ENCODE measurements at places on chromosomes 5 and 9.
A peak's percentile ranks its signal among the peaks of the same experiment; 100 is the strongest.

GRCh38 chr5:82066791-82067190 lies 95.0 kb downstream of the ATG10 start:
- no peak for DNase-seq

- DNase-seq = no peak
Measured at GRCh38 chr9:126608551-126608950, 5.2 kb upstream of the LMX1B start.

DNA sequence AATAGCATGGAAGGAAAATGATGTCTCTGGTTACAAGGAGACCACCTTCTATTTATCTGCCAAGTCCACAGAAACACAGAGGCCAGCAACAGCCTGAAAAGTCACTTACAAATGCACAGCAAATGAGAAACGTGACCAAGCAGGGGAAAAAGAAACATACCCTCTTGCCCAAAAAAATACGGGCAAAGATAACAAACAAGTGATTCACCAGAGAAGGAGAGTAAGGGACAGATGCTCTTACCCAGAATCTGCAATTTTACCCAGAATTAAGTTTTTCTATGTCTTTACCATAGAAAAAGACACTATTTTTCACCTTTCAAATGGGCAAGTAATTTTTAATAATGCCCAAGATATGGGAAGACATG lies 28.1 kb downstream of the CAMSAP1 start:
- DNase-seq = no peak

DNA sequence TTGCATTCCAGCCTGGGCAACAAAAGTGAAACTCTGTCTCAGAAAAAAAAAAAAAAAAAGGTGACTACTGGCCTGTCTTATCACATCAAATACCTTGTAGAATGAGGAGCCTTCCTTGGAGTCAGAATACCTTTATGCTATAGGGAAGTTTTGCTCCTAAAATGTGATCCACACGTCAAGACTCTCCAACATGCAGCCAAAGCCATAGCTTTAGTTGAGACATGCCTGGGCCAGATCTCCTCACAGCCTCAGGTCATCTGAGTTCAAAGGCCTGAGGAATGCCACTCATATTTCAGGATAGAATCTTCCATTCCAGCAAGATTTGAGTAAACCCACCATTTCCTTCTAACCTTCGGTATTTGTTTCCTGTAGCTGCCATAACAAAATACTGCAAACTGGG lies 13.7 kb upstream of the SOWAHA start:
- DNase-seq = no peak

DNA sequence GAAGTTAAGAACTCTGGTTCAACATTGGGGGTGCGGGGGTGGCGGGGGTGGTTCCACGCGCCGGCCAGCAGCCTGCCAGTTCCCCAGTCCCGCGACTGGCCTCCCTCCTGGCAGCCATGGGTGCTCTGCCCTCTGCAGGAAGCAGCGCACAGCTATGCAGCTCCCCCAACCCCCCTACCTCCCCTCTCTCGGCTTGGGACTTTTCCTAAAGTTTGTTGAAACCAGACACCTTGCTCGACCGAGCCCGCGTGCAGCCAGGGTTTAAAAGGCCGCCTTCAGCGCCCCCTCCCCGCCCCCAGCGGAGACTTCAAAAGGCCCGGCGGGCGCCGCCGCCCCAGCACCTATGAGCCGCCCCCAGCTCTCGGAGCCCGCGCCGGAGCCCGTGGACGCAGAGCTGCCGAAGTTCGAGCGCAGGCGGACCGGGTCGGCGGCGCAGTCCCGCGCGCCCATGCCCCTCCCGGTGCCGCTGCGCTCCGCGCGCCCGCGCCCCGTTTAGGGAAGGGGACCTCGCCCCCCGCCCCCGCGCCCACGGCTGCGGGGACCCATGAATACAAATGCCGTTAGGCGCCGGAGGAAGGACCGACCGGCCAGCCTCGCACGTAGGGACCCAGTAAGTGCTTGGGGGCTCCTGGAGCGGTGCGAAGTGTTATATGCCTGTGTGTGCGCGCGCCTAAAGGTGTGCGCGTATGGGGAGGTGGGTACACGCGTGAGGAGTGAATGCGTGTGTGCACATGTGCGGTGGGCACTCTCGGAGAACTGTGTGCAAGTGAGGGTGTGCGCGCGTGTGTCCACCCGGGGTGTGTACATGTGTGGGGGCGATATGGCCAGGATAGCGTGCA lies 1.4 kb upstream of the COL27A1 start:
- DNase-seq = no peak

- DNase-seq = no peak
Measured at GRCh38 chr5:34731435-34732232, 75.5 kb downstream of the RAI14 start.

DNA sequence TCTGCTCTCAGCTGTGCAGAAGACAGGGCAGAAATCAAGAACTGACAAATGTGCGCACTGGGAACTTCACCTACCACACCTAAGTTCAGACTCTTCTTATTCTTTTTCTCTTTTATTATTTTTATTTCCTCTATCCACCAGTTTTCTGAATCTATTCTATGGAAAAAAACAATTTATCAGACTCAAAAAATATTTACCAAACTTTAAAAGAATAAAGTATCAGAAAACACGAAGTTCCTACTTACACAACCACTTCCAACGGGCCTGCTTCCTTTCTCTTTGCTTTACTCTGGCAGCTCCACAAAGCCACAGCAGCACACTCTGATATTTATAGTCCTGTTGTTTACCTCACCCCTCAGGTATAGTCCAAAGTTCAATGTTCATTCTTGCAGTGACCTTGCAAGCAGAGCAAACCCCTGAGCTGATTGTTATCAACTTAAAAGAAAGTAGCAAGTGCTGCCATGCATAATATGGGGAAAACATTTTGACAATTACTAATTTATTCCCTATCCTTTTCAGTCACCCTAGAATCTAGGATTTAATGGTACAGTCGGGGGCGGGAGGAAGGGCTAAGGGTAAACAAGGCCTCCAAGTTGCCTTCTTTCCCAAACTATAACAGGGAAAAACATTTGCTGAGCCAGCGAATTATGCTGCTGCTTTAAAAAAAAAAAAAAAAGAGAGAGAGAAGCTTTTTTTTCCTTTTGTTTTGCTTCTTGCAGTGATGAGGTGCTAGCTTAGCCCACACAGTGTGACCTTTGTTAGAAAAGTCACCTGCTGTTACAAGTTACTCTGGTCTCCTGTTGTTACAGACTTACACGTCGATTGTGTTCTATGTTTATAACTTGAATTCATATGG lies at the start of gene SELENOP:
SELENOP (minus strand) TSS at position 302 of the 856 bp plus-strand sequence. CDS start 3,539 bp downstream, outside the sequence.
- DNase-seq = no peak

DNA sequence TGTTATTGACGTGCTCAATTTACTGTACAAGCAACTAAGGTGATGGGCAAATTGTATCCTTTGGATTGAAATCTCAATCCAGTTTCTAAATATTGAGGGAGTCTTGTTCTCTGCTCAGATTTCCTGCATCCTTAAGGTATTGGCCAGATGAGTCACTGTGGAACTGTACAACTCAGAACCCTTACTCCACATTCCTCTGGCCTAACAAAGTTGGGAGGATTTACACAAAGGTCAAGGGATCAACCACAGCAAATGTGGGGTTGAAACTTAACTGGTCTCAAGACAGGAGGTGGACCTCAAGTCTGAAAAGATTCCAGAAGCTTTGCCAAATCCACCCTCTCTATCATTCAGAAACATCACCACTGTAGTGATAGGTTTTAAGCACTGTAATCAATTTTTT lies 81.5 kb upstream of the AGXT2 start:
- no peak for DNase-seq

- DNase-seq = no peak
Measured at GRCh38 chr5:9686216-9686615, 56.1 kb upstream of the TAS2R1 start.

GRCh38 chr9:127793093-127793708 lies 7.4 kb downstream of the CDK9 start:
- DNase-seq = peak; percentile 56

DNA sequence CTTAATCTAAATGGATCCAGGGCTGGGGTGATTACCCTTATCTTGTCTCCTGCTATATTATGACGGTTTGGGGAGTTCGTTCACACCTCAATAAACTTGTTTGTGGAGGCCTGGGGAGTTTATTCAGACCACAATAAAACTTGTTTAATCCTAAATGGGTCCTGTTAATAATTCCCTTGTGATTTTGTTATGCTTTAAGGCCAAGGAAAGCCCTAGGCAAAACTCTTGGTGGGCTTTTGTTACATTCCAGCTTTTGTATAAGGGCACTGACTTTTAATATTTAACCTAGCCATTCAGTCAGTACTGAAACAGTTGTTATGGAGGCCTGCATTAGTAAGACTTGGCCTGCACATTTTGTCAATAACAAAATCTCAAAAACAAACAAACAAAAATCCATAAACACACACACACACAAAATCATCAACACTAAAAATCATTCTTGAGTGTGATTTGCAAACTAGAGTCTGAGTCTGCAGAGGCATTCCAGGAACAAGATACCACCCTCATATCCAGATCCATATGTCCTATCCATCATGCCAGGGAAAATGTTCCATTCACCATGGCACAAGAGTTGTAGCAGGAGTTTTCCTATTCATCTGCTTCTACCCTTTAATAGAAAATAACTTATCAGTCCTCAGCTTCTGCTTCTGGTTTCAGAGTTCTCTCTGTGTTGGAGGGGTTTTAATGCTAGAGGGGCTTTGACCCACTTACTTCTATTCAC lies 421.7 kb downstream of the AGTPBP1 start:
- no peak for DNase-seq

GRCh38 chr9:133957328-133957727 lies 34.8 kb downstream of the VAV2 start:
- no peak for DNase-seq

GRCh38 chr5:136279314-136279713 lies 86.0 kb downstream of the TRPC7 start:
- DNase-seq = no peak

DNA sequence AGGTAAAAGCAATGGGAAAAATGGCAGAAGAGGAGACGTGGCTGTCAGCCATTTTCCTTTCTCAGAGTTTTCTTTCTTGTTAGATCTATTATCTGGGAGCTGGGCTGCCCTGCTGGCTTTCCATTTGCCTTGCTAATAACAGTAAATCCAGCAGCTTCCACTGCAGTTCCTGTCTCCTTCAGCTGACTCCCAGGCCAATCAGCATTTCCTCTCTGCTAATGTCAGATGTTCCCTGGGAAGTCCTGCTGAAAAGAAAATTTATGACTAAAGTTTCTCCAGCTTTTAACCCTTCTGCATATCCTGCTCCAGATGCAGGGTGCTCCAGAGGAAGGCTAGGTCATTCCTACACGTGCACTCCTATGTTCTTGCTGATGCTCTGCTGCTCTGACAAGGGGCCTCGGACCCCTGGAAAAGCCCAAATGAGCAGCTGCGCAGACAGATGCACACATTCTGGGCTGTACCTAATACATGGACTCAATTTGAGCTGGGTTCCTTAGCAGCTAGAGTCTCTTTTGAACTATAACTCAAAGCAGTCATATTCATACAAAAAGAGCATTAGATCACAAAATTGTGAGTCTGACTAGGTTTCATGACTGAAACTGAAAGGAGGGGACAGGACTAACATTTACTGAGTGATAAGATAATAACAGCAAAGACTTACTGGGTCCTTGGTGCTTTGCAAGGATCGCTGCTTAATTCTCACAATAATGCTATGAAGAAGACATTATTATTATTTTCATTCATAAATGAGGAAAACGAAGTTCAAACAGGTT lies 182.2 kb downstream of the MAPKAP1 start:
- no peak for DNase-seq

DNA sequence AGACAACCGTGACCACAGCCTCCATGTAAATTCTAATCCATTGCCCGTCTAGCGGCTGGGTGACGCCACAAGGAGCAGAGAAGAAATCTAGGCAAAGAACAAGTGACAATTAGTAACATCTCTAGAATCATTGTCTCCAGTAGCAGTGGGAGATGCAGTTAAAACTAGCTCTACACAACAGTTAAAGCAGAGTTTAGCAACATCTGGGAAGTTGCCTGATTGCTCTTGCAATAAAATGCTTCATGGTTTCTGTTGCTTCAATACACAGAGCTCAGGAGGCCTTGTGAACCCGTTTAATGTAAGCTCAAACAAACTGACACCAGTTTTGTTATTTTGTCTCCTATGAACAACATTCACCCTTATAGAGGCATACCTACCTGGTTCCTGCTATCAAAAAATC lies 369.8 kb upstream of the PDE4D start:
- no peak for DNase-seq

GRCh38 chr9:109252291-109252690 lies 68.6 kb downstream of the EPB41L4B start:
- DNase-seq = no peak

- peak; percentile 80 for DNase-seq
Measured at GRCh38 chr9:136728548-136729123, 14.1 kb downstream of the LCN10 start.

DNA sequence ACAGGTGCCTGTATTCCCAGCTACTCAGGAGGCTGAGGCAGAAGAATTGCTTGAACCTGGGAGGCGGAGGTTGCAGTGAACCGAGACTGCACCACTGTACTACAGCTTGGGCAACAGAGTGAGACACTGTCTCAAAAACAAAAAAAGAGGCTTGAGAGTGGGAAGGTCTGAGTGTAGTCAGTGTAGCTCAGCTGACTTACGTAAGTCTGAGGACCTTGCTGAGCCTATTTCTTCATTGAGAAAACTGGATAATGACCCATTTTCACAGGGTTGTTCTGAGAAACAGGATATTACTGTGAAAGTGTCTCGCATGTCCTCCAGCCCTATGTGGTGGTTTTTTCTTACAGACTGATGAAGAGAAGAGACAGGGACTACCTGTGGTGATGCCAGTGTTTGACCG lies 66.7 kb downstream of the WDR41 start:
- DNase-seq = no peak

DNA sequence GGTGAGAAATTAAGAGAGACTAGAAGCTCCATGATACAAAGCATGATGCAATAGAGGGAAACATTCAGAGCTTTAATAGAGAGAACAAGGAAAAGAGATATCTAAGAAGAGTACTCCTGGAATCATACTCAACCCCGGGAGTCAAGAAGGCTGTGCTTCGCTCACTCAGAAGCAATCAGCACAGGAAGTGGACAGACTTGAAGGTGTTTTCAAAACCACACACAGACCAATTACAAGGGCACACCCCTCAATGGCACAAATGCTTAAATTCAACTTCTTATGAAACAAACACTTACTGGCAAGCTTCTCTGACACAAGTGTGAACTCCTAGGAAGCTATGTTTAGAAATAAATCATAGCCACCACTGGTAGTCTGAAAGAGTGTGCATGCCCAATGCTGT lies 462.3 kb downstream of the GABRG2 start:
- no peak for DNase-seq

DNA sequence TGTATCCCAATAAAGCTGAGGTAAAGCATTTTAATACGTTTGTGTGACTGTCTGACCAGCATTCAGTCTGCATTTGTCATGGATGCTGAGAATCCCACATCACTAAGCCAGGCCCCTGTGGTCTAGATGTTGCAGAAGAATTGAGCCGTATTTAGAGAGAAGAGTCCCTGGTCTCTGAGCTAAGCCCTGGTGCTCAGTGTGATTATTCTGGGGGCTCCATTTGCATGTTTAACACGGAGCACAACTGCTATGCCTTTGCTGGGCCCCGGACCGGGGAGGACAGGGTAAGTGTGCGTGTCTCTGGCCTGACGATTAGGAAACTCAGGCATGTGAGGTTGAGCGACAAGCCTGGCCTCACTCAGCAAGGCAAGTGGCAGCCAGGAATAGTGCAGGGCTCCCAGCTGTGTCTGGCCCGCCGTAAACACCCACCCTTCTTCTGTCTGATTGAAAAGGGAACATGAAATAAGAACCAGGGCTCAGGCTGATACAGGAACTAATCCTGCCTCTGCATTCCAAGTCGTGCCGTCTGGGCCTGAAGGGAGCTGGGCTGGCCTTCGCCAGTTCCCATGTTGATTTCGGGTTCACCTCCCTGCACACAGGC lies 22.3 kb downstream of the FAM78A start:
- DNase-seq = peak; percentile 58

GRCh38 chr5:10849278-10849677 lies 88.2 kb upstream of the DAP start:
- DNase-seq = no peak

Measured in activated CD8-positive, alpha-beta memory T cell treated with anti-CD3 and anti-CD28 coated beads for 24 hours (primary cell).